ENCODE measurements at places on chromosomes 5 and 9.

- no peak for DNase-seq
Observed at GRCh38 chr9:6686396-6686795, 40.9 kb upstream of the GLDC start.

DNA sequence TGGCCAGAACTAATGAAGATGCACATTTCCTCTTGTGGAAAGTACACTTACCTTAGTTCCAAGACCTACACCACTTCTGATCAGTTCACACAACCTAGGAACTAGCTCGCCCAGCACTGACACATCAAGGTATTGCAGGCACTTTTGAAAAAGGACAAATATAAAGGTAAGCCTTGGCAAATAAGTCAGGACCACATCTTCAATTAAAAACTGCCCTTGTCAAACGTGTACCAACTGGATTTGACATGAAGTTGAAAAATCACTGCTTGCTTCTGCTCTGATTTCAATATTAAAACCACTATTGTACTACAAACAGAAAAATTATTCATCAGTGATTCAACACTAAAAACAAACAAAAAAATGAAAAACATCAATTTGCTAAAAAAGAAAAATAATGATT is 45.0 kb upstream of the OR2K2 start:
- DNase-seq, result no peak

GRCh38 chr9:93557366-93558137 is 18.8 kb upstream of the PHF2 start:
- no peak for DNase-seq

DNA sequence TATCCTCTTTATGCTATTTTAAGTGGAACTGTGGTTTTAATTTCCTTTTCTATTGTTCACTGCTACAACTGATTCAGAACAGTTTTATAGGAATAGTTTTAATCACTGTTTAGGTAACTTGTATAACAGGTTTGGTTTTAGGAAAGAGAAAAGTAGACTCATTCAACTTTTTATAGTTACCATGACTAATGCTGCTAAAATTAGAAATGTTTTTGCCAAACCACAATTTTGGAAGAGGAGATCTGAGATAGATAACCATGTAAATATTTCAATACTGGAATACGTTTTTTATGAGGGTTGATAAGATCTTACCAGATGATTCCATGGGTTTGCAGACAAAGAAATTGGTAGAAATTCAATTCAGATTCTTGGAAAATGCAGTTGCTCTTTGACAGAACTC is 404.6 kb upstream of the ARRDC3 start:
- DNase-seq, result no peak

DNA sequence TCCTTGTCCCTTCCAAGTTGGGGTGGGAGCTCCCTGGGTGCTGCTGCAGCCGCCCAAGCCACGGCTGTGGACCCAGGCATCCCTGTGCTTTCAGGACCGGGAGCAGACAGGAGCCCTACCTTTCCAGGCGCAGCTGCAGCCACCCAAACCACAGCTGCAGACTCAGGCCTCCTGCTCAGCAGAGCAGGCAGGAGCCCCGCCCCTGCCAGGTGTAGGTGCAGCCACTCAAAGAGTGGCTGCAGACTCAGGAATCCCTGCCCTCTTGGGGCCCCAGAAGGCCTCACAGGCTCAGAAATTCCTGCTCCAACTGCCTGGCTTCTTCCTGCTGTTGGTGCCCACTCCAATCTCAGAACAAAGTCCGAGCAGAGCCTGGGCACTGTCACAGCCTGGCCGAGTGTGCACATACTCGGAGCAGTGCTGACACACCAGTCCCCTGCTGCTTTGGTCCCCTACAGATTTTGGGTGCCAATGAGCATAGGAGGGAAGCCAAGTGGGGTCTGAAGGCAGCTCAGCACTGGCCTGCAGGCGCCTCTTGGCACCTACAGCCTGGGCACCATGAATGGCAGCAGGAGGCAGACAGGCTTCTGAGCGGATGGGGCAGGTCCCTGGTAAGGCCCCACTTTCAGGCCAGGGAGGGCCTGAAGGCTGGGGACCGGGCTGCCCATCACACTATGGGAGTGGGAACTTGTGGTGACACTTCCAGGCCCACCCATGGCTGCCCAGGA is 6.0 kb upstream of the TESK1 start:
- DNase-seq, result no peak

- no peak for DNase-seq
Observed at GRCh38 chr9:86413971-86414880, 60.0 kb upstream of the TUT7 start.

- no peak for DNase-seq
Observed at GRCh38 chr9:107465467-107466451, 23.8 kb downstream of the KLF4 start.
